Esophagus squamous epithelium (tissue), 5 donors: ENCODE measurements at places on chromosomes 7 and 10.

DNA sequence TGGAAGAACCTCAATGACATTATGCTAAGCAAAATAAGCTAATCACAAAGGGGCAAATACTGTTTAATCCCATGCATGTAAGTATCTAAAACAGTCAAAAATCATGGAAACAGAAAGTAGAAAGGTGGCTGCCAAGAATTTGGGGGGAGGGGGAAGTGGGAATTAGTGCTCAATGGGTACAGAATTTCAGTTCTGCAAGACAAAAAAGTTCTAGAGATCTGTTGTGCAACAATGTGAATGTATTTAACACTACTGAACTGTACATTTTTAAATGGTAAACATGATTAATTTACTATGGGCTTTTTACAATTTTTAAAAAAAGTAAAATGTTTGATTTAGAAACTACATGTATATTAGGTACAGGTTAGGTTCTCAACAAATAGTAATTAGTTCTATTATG is 11.9 kb downstream of the EZH2 start:
- H3K4me1 ChIP-seq, result no peaks in the 10 kb centered on the region
- no peak for DNase-seq
- H3K27me3 ChIP-seq, result no peaks in the 10 kb centered on the region

- H3K27ac ChIP-seq, result no peak overlapping the region
- peaks cover 6% of the 10 kb centered on the region for H3K4me1 ChIP-seq
- H3K4me3 ChIP-seq, result no peak overlapping the region
- no peaks in the 10 kb centered on the region for H3K36me3 ChIP-seq
- no peak for DNase-seq
- no peaks in the 10 kb centered on the region for H3K27me3 ChIP-seq
These were observed 12.6 kb downstream of the SLC29A4 start for GRCh38 chr7:5295039-5296014.

DNA sequence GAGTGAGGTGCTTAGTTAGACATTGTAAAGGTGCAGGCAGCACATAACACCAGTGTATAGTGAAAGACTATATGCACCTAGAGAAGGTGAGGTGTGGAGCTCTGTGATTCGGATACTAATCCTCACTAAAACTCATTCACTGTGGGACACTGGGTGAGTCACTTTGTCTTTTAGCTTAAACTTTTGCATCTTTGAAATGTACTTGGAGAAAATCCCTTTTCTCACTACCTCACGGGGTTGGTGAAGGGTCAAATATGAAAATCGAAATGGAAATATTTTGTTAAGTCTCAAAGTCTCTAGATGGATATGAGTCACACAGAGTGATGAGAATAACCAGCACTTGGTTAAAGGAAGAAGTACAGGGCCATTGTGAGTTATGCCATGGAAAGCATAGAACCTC is 38.0 kb downstream of the MDFIC start:
- peak overlapping the region; percentile 35 for H3K27ac ChIP-seq
- no peak overlapping the region for H3K4me3 ChIP-seq
- H3K27me3 ChIP-seq, result no peaks in the 10 kb centered on the region
- H3K4me1 ChIP-seq, result peaks cover 36% of the 10 kb centered on the region

DNA sequence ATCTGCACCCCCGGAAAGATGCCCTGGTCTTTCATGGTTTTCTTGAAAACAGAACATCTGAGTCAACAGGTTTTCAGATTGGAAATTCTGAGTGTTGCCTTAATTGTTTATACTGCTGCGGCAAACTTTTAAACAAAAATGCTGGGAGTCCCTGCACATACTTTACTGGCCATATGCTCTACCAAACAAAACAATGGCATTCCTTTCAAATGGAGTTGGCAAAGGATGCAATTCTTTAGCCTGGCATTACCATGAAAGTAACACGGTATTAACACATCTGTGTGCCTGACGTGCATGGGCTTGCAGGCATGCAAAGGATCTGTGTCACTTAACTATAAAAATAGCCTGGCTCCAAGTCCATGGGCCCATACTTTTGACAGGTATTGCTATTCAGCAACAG is 4.2 kb downstream of the INHBA start:
- no peaks in the 10 kb centered on the region for H3K36me3 ChIP-seq
- H3K27me3 ChIP-seq, result no peaks in the 10 kb centered on the region
- no peak for DNase-seq
- H3K4me1 ChIP-seq, result peaks cover 12% of the 10 kb centered on the region

GRCh38 chr10:130637089-130637676 is 501.0 kb downstream of the GLRX3 start:
- H3K27me3 ChIP-seq, result no peaks in the 10 kb centered on the region
- no peaks in the 10 kb centered on the region for H3K36me3 ChIP-seq
- H3K4me3 ChIP-seq, result no peak overlapping the region
- no peak overlapping the region for H3K27ac ChIP-seq
- no peaks in the 10 kb centered on the region for H3K4me1 ChIP-seq
- no peak for DNase-seq

- no peak for DNase-seq
- H3K4me3 ChIP-seq, result no peak overlapping the region
- H3K27ac ChIP-seq, result no peak overlapping the region
- H3K36me3 ChIP-seq, result no peaks in the 10 kb centered on the region
These were observed 154.8 kb upstream of the COBL start for GRCh38 chr7:51471210-51471980.

DNA sequence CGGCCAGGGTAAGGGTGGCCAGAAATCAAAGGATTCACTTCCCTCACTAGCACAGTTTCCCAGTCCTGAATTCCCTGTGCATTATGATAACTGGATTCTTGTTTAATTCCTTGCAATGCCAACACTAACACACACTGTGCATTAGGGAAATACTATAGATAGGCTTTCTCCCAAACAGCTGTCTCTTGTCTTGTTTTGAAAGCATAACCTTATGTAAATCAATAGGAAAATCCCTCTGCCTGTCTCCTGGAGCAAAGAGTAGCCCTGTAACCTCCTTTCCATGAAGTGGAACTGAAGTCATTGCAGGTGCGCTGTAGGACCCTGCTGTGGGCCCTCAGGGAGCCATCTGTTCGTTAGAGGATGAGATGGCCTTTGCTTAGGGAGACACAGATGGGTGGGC is 82.8 kb upstream of the FAM171A1 start:
- no peaks in the 10 kb centered on the region for H3K27me3 ChIP-seq
- DNase-seq, result no peak
- no peak overlapping the region for H3K27ac ChIP-seq

DNA sequence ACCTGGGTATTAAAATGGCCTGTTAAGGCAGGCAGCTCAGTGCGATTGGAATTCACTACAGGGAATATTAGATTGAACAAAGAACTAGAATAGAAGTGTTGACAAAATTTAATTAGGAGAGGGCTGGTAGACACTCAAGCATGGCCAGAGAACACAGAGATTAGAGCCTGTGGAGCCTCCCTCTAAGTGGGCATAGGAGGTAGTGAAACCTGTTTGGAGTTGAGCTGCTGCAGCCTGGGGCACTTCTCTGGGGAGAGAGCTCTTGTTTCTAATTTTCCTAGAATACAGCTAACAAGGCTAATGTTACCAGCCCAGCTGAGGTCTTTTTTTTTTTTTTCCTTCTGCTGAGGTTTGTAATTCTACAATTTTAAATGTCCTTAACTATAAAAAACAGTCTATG is 46.4 kb downstream of the TMEM168 start:
- H3K4me1 ChIP-seq, result no peaks in the 10 kb centered on the region
- no peaks in the 10 kb centered on the region for H3K36me3 ChIP-seq
- H3K27ac ChIP-seq, result no peak overlapping the region
- H3K27me3 ChIP-seq, result no peaks in the 10 kb centered on the region
- no peak for DNase-seq

DNA sequence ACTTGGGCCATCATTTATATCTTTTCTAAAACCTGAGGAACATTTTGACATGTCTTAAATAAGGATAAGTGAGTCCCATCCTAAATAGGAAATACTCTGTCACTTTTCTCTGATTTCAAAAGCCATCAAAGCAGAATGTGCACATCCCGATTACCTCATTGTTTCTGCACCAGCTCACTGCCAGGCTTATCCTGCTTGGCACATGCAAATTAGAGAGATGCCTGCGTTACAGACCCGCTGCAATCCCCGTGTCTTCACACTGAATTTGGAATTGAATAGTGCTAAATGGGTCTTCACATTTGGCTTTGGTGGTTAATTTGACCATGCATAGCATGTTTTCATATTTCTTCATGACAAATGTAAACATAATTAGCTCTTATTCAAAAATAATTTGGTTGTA is 279.5 kb downstream of the WDR37 start:
- H3K36me3 ChIP-seq, result no peaks in the 10 kb centered on the region
- no peak for DNase-seq
- H3K27me3 ChIP-seq, result no peaks in the 10 kb centered on the region
- H3K4me1 ChIP-seq, result no peaks in the 10 kb centered on the region
- no peak overlapping the region for H3K27ac ChIP-seq
- no peak overlapping the region for H3K4me3 ChIP-seq

GRCh38 chr7:50739744-50740435 is 42.8 kb downstream of the GRB10 start:
- H3K4me3 ChIP-seq, result no peak overlapping the region
- H3K4me1 ChIP-seq, result no peaks in the 10 kb centered on the region
- no peaks in the 10 kb centered on the region for H3K27me3 ChIP-seq
- no peak for DNase-seq
- H3K27ac ChIP-seq, result peak overlapping the region; percentile 3
- H3K36me3 ChIP-seq, result no peaks in the 10 kb centered on the region

DNA sequence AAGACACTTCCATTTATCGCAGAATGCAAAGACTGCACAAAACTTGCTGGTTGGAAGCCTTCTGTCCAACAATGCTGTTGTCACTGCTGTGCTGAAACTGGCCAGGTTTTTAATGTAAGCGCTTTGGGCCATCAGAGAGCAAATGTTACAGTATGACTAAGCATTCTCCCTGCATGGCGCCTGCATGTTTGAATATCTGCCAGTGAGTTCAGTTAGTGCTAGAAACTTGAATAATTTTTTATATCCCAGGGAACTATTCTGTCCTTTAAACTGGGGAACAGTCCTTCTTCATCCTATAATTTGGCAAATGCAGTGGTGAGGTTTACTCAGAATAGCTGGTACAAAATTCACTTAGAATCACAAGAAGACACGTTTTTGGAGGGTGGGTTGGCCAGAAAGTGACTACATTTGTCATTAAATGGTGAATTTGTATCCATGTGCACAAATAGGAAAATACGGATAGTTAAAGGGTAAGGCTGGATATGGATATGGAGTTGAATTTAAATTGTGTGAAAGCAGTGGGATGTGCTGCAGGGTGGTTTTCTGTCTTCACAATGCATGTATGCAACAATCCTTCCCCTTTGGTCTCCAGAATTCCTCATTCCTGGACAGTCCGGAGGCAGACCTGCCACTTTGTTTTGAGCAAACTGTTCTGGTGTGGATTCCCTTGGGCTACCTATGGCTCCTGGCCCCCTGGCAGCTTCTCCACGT is 1.7 kb downstream of the ABCC2 start:
- no peak for DNase-seq
- no peaks in the 10 kb centered on the region for H3K27me3 ChIP-seq
- no peak overlapping the region for H3K4me3 ChIP-seq
- no peaks in the 10 kb centered on the region for H3K4me1 ChIP-seq
- no peaks in the 10 kb centered on the region for H3K36me3 ChIP-seq

DNA sequence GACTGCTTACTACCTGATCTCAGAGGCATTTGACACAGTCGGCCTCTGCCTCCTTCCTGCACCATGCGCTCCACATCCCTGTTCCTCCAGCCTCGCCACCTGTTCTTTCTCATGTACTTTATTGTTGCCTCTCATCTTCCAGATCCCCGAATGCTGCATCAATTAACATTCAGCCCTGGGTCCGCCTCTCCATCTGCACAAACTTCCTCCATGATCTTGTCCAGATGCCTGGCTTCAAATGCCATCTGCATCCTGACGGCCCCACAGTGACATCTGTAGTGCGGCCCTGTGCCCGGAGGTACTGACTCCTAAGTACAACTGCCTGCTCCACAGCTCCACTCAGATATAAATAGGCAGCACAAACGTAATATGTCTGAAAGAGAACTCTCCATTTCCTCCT is 51.2 kb upstream of the STK17A start:
- H3K4me1 ChIP-seq, result no peaks in the 10 kb centered on the region
- H3K27me3 ChIP-seq, result no peaks in the 10 kb centered on the region
- no peak overlapping the region for H3K27ac ChIP-seq

DNA sequence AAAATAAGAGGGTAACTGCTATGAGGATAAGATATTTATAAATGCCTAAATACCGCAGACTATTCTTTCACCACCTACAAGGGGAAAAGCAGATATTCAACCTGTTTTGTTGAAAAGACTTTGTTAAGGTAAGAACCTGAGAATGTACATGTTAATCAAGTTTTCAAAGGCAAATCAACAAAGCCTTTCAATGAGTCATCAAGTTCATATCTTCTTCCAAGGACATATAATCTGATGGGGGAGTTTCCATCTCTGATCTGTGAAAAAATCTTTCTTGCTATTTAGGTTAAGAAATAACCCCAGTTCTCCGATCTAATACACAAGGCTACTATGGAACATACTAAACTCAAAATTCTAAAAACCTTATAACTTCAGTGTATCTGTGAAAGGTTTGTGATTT is 40.0 kb upstream of the ANLN start:
- H3K36me3 ChIP-seq, result no peaks in the 10 kb centered on the region
- H3K27me3 ChIP-seq, result no peaks in the 10 kb centered on the region

DNA sequence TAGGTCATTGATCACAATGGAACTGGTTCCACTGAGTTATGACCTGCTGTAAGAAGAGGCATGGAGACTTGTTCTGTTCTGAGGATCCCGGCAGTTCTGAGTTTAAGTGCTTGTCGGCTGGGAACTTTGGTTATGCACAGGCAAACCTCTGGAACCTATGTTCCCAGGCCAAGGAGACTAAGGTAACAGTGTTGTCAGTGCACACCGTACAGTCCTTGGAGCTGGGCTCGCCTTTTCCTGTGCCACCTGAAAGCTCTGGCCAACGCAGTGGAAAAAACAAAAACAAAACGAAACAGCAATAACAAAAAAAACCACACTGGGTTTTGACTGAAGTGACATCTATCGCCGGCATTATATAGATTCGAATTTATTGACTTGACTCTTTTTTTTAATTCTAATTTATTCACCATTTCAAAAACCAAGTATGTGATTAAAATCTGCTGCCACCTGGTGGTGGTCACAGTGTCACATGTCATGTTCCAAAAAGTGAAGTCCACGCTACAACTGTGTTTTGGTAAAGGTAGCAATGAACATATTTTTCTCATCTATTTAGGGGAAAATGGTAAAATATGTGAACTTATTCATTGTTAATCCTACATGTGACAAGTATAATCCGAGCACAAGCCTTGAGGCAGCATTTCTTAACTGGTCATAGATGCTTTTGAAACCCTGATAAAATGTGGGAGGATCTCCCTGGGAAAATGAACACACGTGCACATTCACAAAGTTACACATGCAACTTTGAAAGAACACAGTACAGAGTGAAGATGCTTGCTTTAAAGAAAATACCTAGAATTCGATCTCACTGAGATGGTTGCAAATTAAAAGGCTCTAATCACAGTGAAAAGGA is 113.8 kb upstream of the PPP2R2D start:
- no peak for DNase-seq
- H3K4me1 ChIP-seq, result no peaks in the 10 kb centered on the region
- H3K27me3 ChIP-seq, result peaks cover 22% of the 10 kb centered on the region
- no peak overlapping the region for H3K4me3 ChIP-seq
- no peak overlapping the region for H3K27ac ChIP-seq
